ENCODE measurements at places on chromosomes 2 and 18.

DNA sequence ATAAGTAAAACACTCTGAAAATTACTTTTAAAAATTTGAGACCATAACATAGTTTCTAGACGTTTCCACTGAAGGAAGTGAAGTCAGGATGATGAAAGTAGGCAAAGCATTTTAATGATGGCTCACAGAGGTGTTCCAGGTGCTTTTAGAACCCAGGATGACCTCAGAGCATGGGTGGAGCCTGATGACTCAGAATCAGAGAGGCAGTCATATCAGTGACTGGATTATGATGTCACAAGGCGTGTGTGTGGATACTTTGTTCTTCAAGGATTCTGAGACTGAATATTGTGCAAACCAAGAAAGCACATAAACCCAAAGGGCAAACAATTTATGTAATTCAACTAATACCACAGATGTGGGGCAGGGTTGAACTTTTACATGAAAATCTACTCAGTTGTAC, 208.0 kb upstream of the FBXO11 start:
- DNase-seq = no peak

DNA sequence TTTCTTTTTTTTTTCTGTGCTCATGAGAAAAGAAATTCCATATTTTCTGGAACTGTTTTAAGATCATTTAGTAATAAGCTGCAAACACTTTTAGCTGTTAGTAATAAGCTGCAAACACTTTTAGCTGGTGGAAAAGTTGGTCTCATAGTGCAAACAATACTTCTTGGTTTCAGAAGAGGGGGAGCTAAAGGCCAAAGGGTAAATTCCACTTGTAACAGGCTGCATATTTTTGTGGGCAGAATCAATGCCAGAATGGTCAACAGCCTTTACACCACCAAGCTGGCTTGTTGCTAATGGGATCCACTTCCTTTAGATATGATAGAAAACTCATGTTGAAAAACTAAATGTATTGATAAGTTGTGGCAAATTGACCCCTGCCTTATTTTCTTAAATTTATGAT, 356.8 kb downstream of the NR4A2 start:
- DNase-seq = no peak

GRCh38 chr2:203763938-203764664, 57.7 kb downstream of the CD28 start:
- DNase-seq = no peak

GRCh38 chr18:72692086-72692485, 147.9 kb upstream of the CBLN2 start:
- no peak for DNase-seq

DNA sequence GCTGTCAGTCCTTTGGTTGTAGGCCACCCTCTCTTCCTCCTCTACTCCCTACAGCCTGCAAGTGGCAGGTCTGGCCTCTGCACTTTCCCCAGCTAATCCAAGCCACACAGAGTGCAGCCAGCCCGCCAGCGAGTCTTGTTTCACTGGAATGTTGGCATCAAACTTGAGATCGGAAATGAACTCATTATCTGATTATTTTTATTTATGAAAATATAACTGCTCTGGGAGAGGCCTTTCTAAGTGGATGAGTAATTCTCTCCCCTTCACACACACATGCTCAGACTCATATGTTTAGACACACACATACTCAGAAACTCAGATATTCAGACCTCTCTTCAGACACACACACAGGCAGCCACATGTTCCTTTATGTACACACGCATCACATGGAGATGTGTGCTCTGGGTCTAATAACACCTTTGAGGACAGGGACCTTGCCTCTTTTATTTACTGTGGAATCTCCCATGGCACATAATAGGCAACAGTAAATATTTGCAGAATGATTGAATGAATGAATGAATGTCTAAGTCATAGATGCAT, 151.3 kb downstream of the ZFP36L2 start:
- DNase-seq = peak; percentile 93

- no peak for DNase-seq
Measured at GRCh38 chr2:200373973-200374416, 67.5 kb downstream of the SPATS2L start.

DNA sequence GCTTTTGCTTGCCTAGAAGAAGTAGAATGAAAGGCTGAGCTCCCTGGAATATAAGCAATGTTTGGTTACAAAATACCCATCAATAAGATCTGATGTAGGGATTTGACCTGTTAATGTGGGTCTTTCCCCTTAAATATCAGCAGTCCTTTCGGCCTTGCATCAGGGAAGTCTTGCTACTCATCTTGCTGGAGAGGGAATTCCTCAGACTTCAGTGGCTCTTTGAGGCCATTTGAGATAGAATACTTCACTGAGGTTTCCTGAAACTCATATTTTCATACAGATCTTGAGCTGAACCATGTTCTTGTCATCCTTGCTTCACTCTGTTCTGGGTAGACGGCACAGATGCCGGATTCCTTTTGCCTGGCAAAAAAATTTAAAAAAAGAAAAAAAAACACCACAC, 3.9 kb downstream of the TWIST2 start:
- no peak for DNase-seq

- DNase-seq = no peak
Measured at GRCh38 chr2:238772635-238773297, 75.1 kb upstream of the TWIST2 start.

DNA sequence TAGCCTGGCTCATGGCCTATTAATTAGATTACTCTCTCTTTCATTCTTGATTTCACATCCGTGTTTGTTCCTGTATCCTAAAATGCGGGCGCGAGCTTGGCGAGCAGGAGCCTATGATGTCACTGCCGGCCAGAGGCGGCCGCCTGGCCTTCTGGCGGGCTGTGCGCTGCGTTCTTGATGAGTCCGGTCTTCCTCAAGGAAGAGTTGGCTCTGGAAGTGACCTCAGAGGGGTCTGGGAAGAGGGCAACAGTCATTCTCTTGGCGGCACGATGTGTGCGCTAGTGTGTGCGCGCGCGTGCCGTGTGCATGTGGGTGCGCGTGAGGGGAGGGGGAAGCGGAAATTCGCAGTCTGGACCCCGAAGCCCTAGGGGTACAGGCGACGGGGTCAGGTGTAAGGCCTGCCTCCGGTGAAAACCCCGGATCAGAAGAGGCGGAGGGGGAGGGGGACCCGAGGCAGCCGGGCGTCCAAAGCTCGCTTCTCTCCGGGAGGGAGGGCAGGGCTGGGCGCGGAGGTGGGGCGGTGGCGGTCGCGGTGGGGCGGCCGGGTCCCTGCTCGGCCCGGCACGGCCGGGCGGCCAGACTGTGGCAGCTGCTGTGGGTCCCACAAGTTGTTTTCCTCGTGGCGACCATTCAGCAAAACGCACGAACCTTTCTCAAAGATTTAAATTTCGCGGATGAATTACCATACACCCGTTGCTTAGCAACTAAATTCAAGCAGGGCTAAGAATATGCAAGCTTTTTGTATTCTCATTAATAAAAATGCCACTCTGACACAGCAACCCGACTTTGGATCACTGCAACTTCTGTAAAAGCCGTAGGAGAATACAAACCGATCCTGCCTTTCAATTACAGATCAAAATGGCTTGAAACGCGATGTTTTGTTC, 8.4 kb downstream of the POU3F3 start:
- no peak for DNase-seq

GRCh38 chr2:196985511-196986183, 59.1 kb upstream of the PGAP1 start:
- no peak for DNase-seq

DNA sequence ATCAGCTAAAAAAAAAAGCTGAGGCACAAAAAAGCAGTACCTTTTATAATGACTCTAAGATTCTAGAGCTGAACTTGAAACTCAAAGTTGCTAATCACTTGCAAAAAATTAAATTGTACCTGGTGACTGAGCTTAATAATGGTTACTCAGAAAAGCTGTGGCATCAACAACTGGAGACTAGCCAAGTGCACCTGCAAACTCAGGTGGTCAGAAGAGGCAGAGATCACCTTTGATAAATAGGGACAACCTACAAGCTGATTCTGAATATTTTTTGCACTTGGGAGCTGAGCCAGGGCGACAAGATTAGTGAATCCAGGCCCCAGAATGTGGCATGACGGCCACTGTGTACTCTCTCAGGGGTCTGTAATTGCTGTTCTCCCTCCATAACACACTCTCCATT, 3.0 kb downstream of the ABHD3 start:
- no peak for DNase-seq

- DNase-seq = no peak
Measured at GRCh38 chr18:51248685-51249084, 51.2 kb upstream of the MEX3C start.

- DNase-seq = peak; percentile 60
Measured at GRCh38 chr2:190023860-190024259, 38.7 kb downstream of the MSTN start.

DNA sequence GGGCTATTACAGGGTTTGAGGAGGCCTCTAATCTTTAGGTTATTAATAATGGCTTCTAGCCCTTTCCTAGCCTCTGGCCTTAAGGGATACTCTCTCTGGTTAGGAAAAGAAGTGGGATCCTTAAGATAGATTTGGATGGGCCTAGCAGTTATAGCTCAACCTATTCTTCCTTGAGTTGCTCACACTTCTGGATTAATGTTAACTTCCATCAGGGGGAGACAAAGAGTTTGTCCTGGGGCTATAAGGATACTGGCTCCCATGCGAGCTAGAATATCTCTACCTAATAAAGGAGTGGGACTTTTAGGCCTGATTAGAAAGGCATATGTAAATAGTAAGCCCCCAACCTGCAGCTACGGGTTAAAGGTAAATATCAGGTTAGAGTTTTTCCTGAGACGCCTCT, 14.3 kb upstream of the PTH2R start:
- DNase-seq = no peak

DNA sequence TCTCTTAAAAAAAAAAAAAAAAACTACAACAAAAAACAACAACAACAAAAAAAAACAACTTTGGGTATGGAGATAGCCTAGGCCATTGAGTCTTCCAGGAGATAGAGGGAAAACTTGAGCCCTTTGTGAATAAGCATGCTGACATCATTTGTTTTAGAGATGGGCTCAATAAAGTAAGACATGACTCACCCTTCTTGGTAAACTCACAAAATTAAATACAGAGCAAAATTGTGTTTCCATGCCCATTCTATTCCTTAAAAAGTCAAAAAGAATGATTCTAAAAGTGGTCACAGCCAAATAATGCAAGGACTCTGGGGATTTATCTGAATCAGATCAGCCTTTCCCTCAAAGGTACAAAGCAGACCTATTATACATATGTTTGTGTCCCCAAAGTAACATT, 117.4 kb downstream of the ETAA1 start:
- no peak for DNase-seq

- no peak for DNase-seq
Measured at GRCh38 chr2:238966072-238966937, 118.4 kb downstream of the TWIST2 start.

- no peak for DNase-seq
Measured at GRCh38 chr2:205053827-205054410, 508.6 kb downstream of the PARD3B start.

- peak; percentile 68 for DNase-seq
Measured at GRCh38 chr2:164538240-164538866, 82.9 kb downstream of the GRB14 start.

GRCh38 chr2:109272461-109272860, 143.5 kb downstream of the SH3RF3 start:
- DNase-seq = no peak

- peak; percentile 77 for DNase-seq
Measured at GRCh38 chr2:10043256-10043905, at the start of gene KLF11. Gene KLF11 (plus strand): TSS chr2:10043550. CDS start chr2:10043717, 167 bp downstream.

DNA sequence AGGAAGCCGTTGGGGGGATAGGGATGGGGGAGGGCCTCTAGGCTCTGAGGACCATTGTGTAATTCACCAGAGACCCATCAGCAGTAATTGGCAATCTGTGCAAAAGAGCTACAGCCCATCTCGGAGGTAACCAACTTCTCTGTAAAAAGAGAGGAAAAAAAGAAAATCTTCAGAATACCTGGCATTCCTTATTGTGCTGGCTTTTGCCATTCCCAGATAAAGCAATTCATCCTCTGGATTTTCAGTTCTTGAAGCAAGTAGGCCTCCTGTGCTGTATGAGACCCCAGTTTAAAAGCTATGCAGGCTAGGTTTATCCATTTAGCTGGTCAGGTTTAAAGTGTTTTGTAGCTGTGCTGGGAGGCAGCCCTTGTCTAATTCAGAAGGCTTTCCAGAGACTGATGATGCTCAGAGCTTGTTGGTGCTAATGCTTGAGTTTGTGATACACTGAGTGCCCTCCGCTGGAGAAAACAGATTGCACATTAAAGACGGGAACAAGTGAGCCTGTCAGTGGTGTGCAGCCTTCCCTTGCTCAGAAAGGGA, at the start of gene LRRTM4:
Gene LRRTM4, minus strand, starts transcription at position 446 of the 540 bp plus-strand sequence.
- no peak for DNase-seq

DNA sequence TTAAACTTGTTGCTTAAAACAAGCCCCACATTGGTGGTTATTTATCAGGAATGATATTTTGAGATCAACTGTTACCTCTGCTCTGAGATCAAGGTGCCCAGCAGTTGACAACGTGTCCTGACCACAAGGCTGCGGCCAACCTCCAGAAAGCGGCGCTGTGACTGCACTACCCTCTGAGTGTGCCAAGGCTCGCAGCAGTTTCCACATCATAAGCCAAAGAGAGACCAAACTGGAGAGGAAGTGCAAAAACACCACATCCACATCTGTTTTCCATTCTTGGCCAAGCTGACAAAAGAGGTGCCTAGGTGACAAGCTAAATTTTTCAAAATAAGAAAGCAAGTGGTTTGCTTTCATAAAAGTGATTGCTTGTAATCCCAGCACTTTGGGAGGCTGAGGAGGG, 410.8 kb upstream of the POU3F3 start:
- no peak for DNase-seq

DNA sequence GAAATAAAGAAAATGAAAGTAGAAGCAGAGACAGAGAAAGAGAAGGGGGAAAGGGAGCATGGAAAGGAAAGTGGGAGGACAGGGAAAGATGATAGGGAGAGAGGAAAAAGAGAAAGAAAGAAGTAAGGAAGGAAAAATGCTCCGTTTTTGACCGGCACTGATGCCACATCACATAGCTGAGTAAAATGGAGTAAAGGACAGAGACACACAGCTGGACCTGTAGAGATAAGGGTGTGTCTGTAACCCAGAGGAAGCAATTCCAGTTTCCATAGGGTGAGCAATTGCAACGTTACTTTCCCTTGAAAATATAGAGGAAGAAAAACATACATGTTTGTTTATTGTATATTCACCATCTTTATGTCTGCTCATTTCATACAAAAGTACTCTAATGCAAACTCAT, 1866.9 kb upstream of the PIK3C3 start:
- no peak for DNase-seq

DNA sequence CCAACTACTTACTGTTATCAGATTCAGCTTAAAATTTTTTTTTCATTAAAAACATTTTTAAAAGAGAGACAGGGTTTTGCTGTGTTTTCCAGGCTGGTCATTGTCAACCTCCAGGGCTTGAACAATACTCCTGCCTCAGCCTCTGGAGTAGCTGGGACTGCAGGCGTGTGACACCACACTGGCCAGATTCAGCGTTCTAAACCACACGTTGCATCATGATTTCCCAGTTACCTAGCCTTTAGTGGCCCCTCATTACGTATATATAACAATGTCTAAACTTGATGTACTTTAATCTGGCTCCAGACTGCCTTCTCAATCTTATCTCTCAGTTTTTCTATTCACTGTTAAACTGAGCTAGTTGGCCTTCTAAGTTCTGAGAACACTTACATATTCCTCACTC, 89.6 kb downstream of the COMMD1 start:
- DNase-seq = no peak
